ENCODE measurements at places on chromosomes 7 and 10.

- no peak for DNase-seq
Measured at GRCh38 chr10:10644676-10645385, 372.8 kb upstream of the CELF2 start.

GRCh38 chr10:110437761-110438341, 59.9 kb upstream of the DUSP5 start:
- DNase-seq = no peak

DNA sequence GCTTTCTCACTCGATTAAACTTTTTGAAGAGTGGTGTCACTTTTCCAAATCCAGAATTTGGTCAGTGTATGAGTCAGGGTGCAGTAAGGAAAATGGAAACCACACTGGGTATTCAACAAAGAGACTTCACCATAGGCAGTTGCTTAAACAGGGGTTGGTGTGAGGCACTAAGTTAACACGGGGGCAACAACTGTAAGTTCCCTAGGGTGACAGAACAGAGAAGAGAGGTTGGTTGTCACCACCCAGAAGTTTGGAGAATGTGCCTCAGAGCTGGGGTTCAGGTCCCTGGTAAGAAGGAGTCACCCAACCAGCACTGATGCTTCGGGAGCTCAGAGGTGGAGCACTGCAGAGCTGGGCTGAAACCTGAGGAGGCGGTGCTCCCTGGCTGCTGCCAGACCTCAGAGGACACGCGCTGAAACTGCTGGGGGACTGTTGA, 170.4 kb downstream of the ARID5B start:
- DNase-seq = no peak

GRCh38 chr7:27952456-27953285, 212.7 kb downstream of the TAX1BP1 start:
- no peak for DNase-seq

GRCh38 chr10:60069311-60069710, 163.0 kb upstream of the CCDC6 start:
- DNase-seq = no peak

DNA sequence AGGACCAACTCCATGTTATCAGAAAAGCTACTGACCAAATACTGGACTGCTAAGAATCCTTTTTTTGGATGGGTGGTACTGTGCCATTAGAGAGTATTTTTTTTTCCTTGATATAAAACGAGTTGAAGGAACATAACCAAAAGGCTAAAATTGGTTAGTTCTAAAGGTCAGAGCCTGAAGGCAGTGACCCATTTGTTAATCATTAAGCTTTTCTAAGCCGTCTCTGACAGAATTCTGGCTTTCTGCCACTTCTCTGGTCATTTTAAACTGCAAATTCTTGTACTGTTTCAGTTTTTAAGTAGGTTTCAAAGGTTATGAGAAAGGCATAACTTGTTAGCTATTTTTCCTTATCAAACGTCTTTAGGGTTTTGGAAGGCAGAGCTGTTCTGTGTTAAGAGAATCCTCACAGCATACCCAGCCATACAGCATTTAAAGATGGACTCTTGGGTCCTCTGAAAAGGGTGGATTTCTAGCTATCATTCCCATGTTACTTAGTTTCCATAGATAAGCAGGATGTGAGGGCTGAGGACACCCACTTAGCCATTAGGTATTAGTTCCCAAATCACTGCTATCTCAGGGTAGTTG, 196.8 kb downstream of the RNLS start:
- no peak for DNase-seq
